Vagina (tissue), 2 donors: ENCODE measurements at places on chromosomes 16 and 17.

DNA sequence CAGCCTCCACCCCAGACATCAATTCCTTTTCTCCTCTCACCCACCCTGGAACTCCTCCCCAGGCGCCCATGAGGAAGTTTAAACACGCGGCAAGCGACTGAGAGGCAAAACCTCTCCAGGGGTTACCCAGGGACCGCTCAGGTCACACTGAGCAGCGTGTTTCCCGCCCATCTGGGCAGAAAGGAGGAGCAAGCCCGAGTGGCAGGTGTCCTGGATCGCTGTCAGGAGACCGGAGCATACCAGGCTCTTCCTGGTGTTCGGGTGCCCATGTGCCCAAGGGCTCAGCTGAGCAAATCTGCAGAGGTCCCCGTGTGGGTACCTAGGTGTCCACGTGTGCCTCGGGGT, 491 bp downstream of the SLC25A19 start:
- no peak for DNase-seq

DNA sequence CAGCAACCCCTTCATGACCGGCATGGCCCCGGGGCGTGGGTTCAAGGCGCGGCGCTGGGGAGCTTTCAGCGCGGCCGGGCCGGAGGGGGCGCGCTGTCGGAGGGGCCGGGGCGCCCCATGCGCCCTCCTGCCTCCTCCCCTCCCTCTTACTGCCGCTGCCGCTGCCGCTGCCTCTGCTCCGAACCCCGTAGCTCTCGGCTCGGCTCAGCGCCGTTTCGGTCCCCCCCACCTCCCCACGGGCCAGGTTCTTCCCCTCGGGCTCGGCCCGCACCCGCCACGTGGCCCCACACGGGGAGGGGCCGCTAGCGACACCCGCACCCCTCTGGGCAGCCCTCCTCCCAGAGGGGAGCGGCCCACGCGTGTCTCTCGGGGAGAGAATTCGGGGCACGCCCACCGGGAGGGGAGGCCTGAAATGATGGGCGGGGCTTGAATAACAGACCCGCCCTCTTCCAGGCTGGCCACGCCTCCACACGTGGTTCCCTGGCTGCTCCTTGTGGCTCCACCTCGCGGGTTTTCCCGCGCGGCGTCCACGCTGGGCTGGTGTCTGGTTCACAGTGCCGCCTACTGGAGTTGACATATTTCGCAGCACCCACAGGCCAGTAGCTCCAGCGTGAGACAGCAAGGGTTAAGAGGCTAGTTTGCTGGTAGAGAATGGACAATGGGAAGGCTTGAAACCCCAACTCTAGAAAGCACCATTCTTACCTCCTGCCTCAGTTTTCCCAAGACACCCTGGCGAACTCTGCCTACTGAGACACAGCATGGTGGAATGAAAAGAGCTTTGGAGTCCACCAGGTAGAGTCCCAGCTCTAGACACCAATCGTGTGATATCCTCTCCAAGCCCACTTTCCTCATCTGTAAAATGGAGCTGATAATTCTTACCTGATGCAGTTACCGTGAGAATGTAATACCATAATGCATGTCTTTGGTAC, at the start of gene KCNH4:
Gene KCNH4 (minus strand): TSS at position 221 of the 929 bp plus-strand sequence. CDS start 197 bp downstream, at position 24.
- no peak for DNase-seq

DNA sequence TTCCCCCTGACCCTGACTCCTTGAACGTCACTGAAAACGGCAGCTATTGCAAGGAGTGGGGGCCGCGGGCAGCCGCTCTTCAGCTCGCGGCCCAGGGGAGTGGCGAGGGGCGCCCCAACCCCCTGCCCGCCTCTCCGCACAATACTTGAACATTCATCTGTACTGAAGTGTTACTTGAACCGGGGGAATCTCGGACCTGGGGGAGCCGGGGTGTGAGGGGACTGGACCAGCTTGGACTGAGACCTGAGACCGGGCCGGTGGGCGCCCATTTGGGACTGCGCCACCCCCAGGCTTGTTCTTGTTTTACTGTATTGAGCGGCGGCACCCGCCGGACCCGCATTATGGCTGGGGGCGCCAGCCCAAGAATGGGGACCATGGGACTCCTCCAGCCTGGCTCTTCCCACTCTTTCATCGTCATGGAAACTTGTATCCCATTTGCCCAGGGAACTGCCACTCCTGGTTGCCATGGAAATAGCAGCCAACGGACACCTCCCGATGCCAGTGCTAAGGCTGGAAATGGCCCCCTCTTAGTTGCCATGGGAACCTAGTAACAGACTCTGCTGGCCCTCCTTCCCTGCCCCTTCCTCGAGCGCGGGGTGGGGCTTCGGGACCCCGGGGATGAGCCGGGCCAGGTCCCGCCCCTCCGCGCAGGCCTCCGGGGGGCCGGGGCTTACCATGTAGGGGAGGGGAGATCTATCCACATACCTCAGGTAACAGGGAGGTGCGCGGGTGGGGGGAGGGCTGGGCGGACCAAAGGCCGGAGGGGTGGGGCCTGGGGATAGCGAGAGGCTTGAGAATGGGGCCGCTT, 805 bp upstream of the ORAI3 start:
- no peak for DNase-seq

DNA sequence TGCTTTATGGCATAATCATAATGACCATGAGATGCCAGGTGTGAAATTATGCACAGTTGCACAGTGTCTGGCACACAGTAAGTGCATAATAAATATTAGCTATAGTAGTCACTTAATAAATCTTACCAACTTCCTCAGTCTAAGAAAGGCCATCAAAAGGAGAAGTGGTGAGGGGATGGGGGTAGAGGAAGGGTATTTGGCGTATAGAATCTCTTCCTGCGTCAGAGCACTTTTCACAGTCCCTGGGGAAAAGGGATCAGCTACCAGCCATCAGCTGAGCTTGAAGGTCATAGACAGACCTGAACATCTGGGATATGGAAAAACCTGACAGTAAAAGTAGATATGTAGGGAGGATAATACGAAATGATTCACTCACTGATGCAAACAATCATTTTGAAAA, 5.8 kb downstream of the CRHR1 start:
- no peak for DNase-seq

GRCh38 chr17:49557312-49558024, 18.2 kb upstream of the NXPH3 start:
- DNase-seq, result no peak

DNA sequence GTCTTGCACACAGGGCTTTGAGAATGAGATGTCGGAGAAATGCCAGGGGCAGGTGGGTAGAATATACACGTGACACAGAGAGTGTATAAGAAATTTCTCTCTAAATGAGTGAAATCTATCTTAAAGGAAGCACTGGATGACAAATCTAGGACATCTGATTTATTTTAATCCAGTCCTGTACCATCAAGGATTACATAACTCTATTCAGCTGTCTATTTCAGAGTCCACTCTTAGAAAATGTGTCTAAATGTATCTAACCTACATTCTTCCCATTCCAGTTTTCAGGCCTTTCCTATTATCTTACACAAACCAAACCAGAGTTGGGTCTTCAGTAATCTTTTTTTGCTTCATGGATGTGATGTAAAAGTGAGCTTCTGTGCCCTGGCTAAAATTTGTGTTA, 181.9 kb downstream of the CNTNAP4 start:
- no peak for DNase-seq

- DNase-seq, result no peak
Observed at GRCh38 chr16:73091174-73091573, 43.2 kb upstream of the ZFHX3 start.

GRCh38 chr17:57498443-57498842, 242.1 kb downstream of the MSI2 start:
- DNase-seq, result no peak

GRCh38 chr17:62719586-62719985, 88.5 kb downstream of the MARCHF10 start:
- no peak for DNase-seq

DNA sequence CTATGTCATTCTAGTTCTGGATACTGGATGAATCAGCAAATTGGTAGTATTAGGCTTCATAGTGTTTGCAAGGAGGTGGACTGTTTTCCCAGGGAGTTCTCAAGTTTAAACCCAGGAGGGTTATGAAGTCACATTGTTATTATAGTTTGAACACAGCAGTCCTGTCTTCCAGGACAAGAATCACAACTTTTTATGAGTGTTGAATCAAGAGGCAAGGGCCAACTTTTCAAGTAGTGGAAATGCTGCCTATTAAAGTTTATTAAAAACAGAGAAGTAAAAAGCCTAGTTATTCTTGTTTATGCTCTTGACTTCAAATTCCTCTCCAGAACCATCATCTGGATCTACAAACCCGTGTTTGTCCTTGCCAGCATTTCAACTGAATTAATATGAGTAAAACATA, 86.3 kb upstream of the GOT2 start:
- DNase-seq, result no peak

DNA sequence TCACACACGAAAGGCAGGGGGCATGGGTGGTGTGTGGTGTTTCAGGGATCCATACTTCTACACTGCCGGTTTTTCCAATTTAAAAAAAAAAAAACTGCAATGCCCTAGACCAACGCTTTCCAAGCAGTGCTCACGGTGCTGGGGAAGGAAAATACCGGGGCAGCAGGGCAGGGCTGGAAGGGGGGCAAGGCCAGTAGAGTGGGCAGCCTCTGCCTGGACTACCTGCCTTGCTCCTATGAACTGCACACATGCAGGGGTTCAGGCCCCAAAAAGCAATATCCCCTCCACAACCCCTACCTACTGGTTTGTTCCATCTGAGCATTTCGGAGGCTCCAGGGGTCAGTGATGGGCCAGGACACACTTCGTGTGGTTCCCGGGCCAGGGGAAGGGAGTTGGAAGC, 29.4 kb downstream of the RPH3AL start:
- DNase-seq, result no peak

DNA sequence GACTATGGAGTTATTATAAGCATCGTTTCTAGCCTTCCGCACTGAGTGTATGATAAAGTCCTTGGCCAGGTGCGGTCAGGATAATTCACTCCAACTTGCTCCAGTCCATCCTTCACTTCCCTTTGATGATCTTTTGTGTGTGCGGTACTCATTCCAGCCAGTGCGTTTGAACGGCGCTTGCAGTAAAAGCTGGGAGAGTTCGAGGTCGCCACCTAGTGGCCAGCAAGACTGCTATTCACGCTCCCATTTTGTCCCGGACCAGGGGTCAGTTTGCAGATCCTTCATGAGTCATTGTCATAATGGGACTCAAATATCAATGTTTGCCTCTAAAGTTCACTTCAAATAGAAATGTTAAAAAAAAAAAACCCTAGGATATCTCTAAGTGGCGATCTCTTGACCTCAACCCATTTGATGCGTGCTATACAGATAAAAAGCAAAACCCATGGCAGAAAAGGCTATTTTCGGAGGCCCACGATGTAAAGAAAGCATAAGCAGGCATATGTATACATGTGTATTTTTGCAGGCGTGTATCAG, 417.1 kb downstream of the TMEM114 start:
- no peak for DNase-seq

DNA sequence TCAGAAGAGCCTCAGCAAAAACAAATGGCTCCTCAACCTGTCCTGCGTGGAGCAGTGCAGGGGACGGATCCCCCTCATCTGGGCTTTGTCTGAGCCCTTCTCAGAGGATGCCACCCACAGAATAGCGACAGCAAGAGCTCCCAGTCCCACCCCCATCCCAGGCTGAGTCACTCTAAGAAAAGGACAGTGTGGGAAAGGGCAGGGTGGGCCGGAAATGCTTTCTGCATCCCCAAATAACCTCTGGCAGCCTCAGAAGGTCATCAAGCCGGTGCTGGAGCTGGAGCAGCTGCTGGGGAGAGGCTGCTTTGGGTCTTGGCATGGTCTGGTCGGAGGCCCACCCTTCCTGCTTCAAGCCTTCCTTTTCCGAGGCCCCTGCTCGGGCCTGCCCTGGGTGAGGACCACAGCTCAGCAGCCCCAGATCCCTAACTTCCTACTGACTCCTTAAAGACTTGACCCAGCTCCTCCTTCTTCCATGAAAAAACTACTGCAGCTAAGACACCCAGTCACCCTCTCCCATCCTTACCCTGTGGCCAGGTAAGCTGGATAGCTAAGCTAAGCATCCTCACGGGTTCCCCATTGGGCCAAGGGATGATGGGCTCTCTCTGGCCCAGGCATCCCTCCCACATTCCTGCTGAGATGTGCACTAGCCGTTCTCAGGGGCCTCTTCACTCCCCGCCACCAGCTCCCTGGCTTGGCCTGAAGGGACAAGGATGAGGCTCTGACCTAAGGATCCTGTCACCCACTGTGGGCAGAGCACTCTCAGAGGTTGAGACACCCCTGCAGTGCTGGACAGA, 8.7 kb downstream of the SLC12A4 start:
- DNase-seq, result no peak

DNA sequence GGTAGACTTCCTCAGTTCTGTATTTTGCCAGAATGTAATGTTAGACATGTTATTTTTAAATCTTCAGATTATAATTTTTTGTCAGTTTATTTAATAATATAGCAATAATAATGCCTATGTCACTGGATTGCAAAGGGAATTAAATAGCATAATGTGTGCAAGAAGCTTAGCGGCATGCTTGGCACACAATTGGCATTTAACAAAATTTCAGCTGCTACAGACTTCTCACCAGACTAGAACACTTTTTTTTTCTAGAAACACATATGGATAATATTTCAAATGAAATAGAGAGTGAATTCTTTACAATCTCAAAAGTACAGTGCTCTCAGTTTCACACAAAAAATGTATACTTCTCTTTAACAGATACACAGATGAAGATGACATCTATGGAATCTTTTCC, 757.4 kb downstream of the CDH11 start:
- no peak for DNase-seq

DNA sequence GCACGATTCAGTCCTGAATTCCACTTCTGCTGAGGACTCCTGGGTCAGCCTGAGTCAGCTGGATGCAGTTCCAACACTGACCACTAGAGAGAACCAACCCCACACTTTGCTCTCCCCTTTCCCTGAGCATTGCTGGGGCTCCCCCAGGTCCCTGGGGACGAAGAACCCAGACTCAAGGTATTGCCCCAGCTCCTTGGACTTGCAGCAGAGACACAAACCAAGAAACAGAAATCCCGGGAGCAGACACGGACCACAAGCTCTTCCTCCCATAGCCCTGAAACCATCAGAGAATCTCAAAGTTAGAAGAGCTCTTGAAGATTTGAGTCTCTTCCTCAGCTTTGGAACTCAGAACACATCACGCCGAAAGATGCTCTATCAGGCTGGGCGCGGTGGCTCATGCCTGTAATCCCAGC, 678 bp upstream of the GH1 start:
- no peak for DNase-seq
